ENCODE measurements at places on chromosomes 6 and 20.
A peak's percentile ranks its signal among the peaks of the same experiment; 100 is the strongest.

GRCh38 chr6:35737413-35738211 lies 780 bp downstream of the ARMC12 start:
- DNase-seq: peak; percentile 40

- no peak for DNase-seq
These were observed 532 bp upstream of the SLC35F1 start for GRCh38 chr6:117906507-117906957.

DNA sequence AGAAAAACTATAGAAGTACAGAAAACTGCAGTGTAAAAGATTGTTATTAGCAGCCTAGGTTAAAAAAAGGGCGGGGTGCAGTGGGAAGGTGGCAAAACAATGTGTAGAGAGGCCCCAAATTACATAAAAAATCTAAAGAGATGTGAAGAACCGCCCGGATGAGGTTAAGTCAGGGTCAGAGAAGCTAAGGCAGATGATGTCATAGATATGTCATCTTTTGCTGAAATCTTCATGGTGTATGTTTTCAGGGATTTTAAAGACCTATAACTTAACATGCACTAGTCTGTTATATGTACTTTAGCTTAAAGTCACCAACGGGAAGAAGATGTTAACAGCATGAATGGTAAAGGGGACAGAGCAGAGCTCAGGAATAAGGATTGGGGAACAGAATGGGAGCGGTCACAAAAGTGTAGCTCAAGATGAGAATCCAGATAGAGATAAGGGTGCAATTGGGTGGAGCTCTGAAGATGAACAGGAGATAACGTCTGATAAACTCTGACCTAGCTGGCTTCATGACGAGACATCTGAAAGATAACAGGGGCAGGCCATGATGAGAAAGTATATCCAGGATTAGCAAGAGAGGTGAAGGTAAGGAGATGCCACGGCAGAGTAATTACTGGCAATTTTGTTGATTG lies 83.4 kb downstream of the TFAP2A start:
- DNase-seq: no peak

DNA sequence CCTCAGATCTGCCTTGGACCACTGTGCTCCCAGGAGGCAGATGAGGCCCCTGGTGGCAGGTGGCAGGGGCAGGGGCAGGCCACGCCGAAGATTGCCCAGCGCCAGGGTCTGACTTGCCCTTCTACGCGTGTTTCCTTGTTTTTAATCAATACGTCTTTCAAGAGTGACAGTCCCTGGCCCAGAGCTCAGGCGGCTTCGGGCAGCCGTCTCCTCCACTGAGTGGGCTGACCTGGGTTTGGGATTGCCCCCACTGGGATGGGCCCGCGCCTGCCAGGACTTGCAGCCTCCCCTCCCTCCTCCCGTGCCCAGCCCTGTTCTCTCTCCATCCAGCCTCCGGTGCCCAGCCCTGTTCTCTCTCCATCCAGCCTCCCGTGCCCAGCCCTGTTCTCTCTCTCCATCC lies 21.2 kb downstream of the FRMD1 start:
- no peak for DNase-seq

DNA sequence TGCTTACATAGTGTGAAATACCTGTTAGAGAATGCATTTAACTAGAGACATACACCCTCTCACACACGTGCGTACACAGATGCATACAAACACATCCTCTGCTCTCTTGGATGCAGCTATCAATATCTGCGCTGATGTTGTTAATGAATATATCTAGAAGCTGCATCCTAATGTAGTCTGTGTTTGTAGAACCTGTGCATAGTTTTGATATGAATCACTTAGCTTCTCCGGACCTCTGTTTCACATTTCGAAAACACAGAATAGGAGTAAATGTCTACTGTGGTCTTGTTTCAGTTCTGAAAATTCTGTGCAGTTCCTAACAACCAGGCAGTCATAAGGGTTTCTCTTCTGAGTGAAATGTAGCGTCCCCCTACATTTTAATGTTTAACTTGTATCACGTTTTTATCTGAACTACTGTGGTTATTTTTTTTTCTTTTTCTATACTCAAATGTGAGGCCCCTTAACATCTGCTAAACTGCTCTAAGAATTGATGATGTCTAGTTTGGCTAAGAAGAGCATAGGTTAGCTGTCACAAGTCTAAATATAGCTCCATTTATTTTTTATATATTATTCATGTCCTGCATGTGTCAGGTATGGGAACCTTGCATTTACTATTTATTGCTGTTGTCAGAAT lies 254.5 kb downstream of the TMEM242 start:
- no peak for DNase-seq

DNA sequence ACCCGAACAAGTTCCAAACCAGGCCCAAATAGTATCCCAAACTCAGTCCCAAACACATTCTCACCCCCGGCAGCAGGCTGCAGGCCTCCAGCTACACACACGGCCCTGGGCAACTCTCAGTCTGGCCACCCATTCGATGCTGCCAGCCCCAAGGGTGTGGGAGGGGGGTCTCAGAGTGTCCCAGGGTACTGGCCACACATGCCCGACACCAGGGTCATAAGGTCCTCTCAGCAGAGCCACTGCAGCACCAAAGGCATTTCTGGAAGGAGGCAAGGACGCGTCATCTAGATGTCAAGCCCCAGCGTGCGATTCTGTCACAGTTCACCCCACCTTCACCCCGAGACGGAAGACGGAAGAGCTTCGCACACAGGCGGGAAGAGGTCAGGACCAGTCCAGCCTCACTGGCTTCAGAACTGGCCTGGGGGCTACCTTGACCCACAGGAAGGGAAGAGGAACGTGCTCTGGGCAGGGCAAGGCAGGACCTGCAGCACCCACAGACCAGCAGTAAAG lies 9.5 kb downstream of the MYL9 start:
- no peak for DNase-seq

GRCh38 chr6:37399131-37399530 lies 33.9 kb upstream of the CMTR1 start:
- DNase-seq: no peak

DNA sequence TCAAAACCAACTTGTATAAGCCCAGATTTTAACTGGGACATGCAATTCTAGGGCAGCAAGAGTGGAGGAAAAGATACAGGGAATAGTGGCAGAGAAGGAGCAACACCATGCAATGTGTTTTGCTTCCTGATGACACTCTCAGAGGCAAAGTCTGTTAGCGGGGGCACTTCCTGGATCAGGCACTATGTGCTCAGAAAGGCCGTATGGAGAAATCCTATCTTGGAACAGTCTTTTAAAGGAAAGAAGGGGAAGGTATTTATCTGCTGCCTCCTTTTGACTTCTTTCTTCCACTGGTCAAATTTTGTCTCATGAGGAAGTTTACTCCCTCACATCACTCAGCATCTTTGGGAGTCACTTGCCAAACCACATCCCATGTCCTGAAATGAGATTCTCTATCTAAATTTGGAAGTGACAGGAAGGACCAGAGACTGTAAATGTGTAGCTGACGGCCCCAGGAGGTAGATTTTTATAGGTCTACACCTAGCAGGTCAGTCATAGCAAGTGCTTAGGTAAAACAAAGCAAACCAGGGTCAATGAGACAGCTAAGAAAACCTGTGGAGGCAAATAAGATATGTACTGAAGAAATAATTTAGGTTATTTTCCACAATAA lies 91.7 kb upstream of the ELOVL5 start:
- no peak for DNase-seq

DNA sequence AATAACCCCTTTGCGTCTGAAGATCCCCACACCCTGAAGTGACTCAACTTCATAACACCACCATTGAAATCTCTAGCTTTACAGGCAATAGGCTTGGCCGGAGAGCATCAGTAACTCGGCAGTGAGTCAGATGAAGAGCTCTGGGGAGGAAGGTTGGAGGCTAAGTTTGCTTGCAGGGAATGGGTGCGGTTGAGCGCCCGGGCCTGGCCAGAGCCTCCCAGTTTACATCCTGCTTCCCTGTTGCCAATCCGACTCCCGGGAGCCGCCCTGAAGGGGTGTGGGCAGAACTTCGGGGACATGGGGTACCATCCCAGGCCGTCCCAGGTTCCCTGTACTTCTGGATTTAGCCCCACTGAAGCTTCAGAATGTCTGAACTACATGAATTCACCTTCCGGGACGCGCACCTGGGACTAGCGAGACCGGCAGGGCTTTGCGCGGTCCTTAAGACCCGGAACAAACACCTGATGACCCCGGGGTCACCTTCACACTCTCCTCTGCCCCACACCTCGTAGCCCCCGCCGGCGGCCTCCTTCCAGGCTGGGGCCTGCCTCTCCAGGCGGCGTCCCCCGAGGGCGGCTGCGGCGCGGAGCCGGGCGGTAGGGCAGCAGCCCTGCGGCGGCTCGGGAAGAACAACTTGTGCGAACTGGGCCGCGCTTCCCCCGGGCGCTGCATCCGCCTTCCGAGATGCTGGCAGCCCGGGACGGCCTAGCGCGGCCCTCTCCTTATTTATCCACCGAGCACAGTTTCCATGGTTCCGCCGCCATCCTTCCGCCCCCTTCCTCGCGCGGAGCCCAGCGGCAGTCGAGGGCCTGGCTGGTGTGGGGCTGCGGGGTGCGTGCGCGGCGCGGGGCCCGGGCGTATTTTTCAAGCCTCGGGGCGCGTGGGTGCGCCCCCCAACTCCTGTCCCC lies 56.6 kb upstream of the RREB1 start:
- DNase-seq: peak; percentile 61

- no peak for DNase-seq
These were observed 27.9 kb downstream of the ADRM1 start for GRCh38 chr20:62330576-62331317.

- DNase-seq: no peak
These were observed 22.8 kb upstream of the KHDC1 start for GRCh38 chr6:73285674-73286283.

DNA sequence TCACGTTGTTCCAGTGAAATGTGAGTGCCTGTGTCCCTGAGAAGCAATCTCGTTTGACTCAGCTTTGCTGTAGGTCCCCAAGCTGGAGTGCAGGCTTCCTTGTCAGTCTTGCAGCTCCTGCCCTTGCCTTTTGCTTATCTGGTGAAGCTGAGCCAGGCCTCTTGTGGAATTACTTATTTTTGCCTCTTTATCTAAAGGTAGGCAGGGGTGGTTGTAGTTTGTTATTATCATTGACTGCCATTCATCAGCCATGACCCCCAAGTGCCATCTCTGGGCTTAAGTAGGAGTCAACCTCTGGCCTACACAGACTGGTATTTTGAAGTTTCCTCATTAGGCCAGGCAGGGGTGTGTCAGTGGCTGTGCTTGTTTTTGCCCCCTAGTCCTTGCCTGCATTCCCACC lies 2.1 kb downstream of the TMEM14B start:
- no peak for DNase-seq

- peak; percentile 87 for DNase-seq
These were observed 1.3 kb downstream of the TAPBP start for GRCh38 chr6:33312361-33313104.

Measured in NCI-H774 (cell line).